ENCODE measurements at places on chromosomes 7 and 10.

GRCh38 chr7:18846765-18847215, 270.6 kb downstream of the TWIST1 start:
- DNase-seq, result no peak

- no peak for DNase-seq
Measured at GRCh38 chr7:97601931-97602457, 129.9 kb upstream of the TAC1 start.

DNA sequence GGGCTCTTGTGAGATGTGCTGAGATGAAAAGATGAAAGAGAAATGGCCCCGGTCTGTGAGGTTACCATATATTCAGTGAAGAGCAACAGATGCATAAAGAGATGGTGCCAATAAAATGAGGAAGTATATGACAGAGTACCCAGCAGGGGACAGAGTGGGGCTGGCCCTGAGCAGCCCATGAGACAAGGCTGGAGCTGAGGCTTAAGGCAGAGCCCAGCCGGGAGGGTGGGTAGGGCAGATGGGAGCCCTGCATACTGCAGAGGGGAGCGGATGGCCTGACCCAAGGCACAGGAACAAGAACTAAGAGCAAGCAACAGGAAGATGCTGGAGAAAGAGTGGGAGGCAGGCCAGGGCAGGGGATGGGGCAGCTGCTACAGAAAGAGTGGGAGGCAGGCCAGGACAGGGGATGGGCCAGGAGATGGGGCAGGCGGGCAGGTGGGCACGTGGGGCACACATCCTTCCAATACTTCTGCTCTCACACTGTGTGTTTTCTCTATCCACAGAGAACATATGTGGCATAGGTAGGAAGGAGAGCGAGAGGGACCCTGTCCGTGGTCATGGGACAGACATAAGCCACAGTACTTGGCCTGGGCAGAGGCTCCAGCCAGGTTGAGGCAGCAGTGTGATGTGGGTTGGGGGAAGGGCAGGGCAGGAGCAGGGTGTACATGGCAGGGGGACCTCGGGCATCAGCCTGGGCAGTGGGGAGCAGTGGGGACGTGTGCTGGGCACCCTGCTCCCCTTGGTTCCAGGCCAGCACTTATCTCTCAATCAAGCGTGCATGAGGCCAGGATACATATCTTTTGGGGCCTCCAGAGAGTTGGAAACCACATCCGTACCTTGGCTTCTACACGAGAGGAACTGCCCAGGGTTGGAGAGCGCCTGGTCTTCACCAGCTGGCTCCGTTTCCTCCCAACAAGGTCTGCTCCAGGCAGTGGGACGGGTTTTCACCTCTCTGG, 91.6 kb upstream of the IKZF1 start:
- DNase-seq, result no peak

DNA sequence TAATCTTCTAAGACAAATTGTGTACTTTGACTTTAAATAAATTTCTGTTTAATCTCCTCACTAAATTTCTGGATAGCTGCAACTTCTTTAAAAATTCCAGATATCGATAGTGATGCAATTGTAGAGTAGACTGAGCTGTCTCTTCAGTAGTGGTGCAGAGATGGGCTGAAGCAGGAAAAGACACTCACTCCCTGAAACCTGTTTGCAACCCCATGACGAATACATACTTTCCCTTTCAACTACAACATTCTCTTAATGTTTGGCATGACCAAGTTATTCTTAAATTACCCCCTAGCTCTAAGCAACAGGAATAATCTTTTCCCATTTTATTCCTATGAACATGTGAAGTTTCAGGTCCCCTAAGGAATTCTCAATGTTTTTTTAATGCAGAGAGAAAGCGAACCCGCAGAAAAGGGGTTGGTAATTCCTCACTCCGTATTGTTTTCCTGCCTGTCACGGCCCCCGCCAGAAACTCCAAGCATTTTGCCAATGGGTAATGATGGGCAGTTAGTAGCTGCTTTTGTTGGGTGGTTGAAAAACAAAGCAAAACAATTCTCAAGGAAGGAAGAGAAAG, 1.3 kb downstream of the THSD7A start:
- peak; percentile 60 for DNase-seq

DNA sequence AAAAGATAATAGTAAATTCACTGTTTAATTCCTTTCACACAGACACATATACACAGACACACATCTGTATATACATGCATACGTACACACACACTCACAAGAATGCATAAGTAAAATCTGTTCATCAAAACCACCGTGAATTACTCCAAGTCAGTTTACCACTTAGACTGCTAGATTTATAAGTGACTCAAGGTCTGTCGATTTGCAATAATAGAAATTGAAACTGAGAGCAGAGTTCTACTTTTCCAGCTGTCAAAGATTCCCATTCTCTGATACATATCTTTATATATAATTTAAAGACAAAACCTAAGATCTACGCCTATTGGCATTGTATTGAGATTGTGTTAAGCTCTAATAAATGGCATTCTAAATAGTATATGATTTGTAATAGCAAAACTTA, 9.9 kb upstream of the HGF start:
- no peak for DNase-seq

DNA sequence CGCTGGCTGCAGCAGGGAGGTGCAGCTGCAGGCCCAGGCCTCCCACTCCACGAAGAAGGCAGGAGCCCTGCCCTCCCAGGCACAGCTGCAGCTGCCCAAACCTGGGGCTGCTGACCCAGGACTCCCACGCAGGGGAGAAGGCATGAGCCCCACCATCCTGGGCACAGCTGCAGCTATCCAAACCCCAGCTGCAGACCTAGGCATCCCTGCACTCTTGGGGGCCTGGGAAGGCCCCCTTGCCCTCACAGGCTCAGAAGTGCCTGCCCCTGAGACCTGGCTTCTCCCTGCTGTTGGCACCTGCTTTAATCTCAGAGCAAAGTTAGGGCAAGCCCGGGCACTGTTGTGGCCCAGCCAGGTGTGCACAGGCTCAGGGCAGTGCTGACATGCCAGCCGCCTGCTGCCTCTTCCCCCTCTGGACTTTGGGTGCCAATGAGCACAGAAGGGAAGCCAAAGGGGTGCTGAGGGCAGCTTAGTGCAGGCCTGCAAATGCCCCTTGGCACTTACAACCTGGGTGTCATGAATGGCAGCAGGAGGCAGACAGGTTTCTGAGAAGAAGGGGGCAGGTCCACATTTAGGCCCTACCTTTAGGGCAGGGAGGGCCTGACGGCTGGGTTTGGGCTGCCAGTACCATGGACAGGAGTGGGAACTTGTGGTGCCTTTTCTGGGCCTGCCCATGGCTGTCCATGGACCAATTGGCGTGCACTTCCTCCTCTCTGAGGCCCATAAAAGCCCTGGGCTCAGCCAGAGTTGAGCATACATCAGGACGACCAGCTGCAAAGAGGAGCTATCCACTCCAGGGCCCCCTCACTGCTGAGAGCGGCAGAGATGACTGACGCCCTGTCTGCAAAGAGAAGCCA, 31.1 kb downstream of the CRTAC1 start:
- DNase-seq, result no peak

GRCh38 chr7:139570119-139570518, 46.6 kb downstream of the CLEC2L start:
- DNase-seq, result no peak

DNA sequence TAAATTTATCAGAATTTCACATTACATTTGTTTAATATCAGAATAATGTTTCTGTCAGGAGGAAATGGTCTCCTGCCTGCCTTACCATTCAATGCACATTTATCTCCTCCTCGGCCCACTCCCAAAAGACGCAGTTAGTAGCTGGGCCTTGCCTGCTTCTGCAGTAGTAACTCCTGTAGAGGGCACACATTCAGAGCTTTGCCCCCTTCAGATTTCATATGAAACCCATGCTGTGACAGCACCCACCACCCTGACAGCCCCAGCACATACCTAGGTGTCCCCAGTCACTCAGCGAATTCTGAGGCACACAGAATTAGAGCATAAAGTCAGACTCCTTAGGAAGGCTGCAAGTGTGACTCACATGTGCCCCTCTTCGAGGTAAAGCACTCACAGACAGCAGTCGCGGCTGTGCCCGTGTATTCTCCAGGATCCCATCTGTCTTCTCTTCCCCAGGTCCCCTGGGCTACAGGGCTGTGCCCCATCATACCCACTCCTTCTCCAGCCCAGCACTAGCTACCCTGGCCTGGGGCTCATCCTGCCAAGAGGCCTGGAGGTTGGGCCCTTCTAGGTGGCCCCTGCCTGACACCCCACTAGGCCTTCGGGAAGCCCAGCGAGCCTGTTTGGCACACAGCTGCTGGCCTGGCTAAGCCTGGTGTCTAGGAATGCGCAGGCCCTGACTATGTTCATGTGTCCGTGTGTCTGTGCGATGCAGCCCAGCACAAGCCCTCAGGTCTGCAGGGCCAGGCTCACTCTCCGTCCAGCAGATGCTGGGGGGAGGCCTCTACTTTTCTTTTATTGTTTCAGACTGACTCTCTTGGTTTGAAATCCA, 4.7 kb upstream of the DEPP1 start:
- DNase-seq, result no peak

DNA sequence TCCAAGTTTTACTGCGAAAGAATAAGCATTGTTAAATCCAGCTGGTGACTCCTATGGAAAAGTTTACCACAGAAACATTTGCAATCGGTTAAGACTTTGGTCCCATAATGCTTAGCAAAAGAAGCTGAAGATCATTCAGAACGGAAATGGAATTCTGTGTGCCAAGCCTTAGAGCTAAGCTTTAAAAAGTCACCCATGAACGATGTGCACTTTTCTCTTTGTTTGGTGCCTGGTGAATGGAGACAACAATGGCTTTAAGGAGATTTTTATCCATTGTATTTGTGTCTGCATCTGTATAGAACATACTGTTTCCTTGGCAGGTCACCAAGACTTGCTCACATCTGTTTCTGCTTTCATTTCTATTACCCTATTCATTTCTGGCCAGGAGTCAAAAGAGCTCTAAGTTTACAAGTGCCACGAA, 26.3 kb upstream of the COL1A2 start:
- DNase-seq, result peak; percentile 9

GRCh38 chr7:24827027-24827426, 69.8 kb upstream of the GSDME start:
- DNase-seq, result no peak

DNA sequence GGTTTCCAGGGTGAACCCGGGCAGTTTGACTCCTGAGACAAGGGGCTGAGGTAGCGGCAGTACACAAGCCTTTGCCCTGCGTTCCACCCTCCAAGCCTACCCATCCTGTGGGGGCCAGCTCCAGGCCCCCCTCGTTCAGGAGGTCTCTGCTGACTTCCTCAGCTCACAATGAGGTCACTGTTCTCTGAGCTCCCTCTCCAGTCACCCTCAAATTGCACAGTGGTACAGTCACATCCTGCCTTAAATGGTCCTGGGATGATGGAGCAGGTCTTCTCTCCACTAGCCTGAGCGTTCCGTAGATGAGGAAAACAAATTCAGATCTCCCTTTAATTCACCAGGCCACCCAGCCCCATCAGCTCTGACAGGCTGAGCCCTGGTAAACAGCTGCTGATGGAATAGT, 90.2 kb downstream of the SH3PXD2A start:
- peak; percentile 92 for DNase-seq
